ENCODE measurements at places on chromosomes 2 and 18.

GRCh38 chr2:110211938-110212858, at the start of gene MTLN:
TSS of gene MTLN (minus strand) at chr2:110212547. CDS start at chr2:110212525, 22 bp downstream.
- peak; percentile 68 for DNase-seq

DNA sequence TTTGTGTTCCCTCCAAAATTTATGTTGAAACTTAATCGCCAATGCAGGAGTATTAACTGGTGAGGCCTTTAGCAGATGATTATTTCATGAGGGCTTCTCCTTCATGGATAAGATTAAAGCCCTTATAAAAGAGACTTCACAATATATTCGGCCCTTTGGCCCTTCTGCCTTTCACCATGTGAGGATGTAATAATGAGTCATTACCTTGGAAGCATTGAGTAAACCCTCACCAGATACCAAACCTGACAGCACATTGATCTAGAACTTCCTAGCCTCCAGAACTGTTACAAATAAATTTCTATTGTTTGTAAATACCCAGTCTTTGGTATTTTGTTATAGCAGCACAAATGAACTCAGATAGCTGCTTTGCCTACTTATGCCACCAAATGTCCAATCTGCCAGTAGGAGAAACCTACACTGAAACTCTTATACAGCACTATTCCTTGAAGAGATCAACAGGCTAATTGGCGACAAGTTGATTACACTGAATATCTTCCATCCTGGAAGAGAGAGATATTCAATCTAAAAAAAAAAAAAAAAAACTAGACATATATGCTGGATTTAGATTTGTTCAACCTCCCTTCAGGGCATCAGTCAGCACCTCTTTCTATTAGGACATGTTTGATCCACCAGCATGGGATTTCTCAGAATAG, 125.9 kb upstream of the COL5A2 start:
- DNase-seq: no peak

- DNase-seq: no peak
Measured at GRCh38 chr2:235161565-235161964, 209.7 kb downstream of the SH3BP4 start.

- no peak for DNase-seq
Measured at GRCh38 chr2:65071499-65072180, 15.4 kb downstream of the CEP68 start.

GRCh38 chr2:82023710-82024109, 1719.2 kb upstream of the LRRTM1 start:
- DNase-seq: no peak

GRCh38 chr2:14930441-14930840, 297.9 kb downstream of the LRATD1 start:
- no peak for DNase-seq

DNA sequence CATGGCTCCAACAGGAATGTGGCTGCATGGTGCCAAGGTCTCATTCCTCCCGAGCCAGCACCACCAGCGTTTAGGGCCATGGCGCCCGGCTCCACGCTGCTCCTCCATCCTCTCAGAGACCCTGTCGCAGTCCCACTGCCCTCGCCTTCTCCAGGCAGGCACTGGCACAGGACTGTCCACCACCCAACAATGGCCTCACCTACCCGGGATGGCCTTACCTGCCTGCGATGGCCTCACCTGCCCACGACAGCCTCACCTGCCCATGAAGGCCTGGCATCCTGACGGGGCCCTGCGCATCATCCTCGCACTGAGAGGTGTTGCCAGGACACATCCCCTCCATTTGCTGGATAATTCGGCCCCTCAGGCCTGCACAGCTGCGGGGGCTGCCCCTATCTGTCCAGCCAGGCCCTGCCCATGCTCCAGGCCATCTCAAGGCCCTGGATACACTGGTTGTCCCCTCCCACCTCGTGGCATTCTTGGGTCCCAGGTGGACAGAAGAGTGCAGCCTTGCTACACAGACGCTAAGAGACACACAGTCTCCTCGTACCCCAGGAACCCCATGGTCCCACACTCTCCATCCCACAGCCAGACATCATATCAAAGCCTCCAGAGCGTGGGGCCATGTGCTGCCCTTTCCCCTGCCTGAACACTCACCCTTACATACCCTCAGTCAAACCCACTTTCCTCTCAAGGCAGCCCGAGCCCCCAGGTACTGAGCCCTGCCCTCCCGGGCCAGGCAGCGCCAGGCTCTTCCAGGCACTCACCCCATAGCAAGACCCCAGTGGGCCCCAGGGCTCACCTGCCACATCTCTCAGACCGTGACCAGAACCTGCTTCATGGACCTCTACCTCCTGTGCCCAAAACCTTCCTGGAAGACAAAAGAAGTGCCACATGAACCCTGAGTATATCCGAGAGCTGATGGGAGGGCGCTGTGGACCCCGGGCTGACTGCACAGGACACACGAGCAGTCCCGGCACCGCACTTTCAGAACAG, 268.6 kb downstream of the EIPR1 start:
- DNase-seq: no peak

GRCh38 chr2:100002059-100002458, 140.3 kb downstream of the AFF3 start:
- DNase-seq: no peak

GRCh38 chr2:221573430-221574230, 1.5 kb upstream of the EPHA4 start:
- DNase-seq: peak; percentile 77

GRCh38 chr18:41058351-41059125, 896.5 kb upstream of the PIK3C3 start:
- DNase-seq: no peak

DNA sequence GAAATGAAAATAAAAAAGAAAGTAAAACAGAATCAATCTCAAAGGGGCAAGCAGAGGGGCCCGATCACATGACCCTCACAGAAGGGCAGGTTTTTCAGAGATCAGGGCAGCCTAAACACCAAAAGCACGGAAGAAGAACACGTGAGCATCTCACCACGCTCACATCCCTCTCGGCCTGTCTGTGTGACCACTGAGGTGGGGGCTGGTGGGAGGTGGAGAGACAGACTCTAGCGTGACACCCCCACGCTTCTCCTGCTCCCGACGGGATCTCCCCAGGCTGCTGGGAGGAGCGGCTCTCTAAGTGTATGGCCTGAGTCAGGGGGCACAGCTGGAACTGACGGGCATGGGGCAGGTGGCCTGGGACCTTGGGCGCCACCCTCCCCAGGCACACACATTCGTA, 23.5 kb upstream of the MTERF4 start:
- DNase-seq: no peak

DNA sequence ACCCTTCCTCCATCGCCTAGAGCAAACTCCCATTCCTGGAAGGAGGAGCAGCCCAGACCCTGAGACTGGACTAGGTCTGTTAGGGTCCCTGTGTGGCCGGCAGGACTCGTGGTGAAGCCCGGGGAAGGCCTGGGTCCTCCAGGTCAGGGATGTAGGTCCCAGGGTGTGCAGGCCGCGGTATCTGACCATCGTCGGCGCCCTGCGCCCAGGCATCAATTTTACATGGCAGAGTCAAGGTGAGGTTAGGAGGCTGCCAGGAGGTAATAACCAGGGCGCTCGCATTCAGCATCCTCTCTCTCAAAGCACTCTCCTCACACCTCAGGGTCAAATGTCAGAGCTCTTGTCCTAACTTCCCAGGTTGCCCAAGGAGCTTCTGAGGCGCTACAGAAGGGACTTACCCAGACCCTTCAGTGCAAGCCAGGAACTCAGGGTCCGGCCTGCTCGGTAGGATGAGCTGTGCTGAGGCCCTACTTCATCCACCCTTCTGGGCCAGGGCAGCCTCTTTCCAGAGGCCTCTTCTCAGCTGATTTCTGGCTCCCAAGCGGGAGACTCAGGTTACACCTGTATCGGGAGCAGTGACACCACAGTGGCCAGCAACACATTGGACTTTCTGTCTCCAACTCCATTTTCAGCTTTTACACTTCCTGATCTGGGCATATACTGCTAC, 628 bp downstream of the SH2D6 start:
- no peak for DNase-seq

GRCh38 chr2:2687745-2688144, 356.7 kb upstream of the MYT1L start:
- no peak for DNase-seq

GRCh38 chr2:222707102-222707688, 35.7 kb downstream of the MOGAT1 start:
- no peak for DNase-seq

GRCh38 chr18:63539904-63540510, 2.2 kb upstream of the SERPINB12 start:
- no peak for DNase-seq

GRCh38 chr18:5627776-5628511, 84.1 kb upstream of the EPB41L3 start:
- peak; percentile 1 for DNase-seq

DNA sequence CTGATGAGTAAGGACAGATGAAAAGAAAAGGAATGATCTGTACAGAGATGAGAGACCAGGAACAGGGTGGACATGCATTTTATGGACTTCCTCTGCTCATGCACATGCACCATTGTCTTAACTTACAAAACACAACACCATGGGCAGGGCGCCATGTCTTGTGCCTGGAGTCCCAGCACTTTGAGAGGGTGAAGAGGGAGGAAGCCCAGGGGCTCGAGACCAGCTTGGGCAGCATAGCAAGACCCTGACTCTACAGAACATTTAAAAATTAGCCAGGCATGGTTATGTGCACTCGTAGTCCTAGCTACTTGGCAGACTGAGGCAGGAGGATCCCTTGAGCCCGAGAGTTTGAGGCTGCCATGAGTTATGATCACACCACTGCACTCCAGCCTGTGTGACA, 86.9 kb downstream of the ZFP36L2 start:
- no peak for DNase-seq

DNA sequence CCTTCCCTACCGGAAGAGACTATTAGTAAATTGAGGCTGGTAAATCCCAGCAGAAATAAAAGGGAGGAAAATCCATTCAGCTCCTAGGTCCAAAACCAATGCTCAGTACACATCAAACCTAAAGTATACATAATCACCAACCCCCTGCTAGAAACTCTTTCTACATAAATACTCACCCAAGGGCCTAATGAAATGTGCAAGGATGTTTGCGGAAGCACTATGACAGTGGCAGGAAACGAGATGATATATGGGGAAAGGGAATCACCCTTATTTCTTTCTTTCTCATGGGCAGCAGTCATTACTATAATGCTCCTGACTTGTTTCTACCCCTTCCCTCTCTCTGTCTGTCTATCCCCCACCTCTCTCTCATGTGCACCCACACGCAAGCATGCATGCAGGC, 1.3 kb upstream of the SCTR start:
- DNase-seq: no peak

GRCh38 chr2:216004697-216005283, 8.6 kb downstream of the MREG start:
- DNase-seq: no peak

DNA sequence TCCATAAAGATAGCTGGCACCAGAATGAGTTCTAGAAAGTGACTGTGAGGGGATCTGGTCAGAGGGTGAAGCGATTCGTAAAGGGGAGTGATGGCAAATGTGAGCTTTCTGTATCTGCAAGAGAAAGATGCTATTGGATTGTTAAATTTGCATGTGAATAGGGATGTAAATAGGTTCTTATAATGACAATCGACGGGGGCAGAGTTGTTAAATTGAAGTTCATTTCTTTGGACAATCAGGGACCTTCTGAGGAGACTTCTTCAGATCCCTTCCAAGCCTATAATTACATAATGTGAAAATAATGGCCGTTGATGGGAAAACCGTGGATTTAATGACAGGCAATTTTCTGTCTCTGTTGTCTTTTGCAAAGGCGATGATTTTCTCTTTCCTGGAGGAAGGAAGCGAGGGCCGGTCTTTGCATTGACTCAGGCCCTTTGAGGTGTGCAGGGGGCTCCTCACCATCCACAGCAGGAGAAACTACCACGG, 52.2 kb upstream of the TMEM18 start:
- DNase-seq: no peak

GRCh38 chr2:199775267-199775666, 75.7 kb downstream of the FTCDNL1 start:
- DNase-seq: no peak

DNA sequence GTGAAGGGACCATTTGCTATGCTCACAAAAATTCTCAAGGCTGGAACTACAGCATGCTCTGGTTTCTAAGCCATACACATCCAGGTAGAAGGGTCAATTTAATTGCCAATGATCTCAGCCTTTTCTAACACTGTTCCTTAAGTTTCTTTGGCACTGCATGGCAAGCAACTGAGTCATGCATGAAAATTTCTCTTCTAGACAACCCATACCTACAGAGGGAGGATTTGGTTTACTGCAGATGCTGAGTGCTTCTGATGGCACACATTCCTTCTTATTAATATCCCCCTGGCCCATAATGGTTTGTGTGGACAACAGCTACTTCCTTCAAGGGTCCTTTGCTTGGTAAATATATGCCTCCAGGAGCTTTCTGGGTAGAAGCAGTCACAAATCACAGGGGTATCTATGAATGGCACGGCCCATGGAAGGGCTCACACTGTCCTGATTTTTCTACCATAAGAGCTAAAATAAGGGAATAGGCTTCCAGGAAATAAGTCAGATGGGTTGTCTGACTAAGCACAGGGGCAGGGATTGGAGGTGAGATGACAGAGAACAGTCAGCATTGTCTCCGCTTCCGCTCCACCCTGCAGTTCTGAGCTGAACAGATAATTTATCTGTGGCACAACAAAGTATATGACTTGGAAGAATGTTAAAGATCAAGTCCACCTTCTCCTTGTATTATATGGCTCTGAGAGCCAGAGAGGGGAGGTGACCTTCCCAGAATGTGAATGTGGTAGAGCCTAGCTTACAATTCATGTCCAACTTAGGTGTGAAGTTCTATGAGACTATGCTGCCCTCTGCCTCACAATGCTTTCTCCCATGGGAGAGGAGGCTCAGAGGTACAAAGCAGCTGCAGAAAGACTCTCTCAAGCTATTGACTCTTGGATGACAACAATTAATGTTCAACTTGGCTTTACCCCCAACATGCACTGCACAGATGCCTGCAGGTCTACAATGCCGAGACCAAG, 199.2 kb upstream of the TNP1 start:
- peak; percentile 58 for DNase-seq

DNA sequence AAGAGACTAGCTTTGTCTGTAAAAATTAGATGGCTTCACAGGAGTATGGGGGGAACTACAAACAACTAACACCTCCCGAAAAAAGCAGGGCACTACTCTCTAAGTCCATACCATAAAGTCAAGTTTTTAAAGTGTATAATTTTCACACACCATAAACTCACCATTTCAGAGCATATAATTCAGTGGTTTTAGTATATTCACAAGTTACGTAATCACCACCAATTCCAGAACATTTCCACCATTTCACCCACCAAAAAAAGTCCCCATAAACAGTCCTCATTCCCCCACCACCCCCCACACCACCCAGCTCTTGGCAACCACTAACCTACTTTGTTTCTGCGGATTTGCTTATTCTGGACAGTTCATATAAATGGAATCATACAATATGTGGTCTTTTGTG, 33.8 kb downstream of the CFAP36 start:
- DNase-seq: no peak
